Omental fat pad (tissue), 4 donors: ENCODE measurements at places on chromosomes 2 and 18.
A peak's percentile ranks its signal among the peaks of the same experiment; 100 is the strongest.

DNA sequence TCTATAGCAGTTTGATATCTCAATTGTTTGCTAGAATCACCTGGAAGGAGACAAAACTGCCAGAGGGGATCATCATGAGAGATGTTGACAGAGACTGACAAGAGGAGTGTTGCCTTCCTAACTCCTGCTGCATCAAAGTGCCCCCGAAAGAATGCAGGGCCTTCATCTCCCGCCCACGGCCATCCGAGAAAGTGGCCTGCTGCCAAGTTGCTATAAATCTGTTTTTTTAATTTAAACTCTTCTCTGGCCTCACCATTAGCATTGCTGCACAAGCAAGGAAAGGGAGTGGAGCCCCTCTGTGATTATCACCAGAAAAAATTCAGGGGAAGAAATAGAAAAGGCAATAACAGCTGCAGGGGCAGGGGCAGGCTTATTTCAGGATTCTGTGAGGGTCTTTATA is 238.1 kb upstream of the EPHA4 start:
- no peak for DNase-seq

GRCh38 chr2:25602333-25602723 is 71.0 kb downstream of the DTNB start:
- no peak for DNase-seq

DNA sequence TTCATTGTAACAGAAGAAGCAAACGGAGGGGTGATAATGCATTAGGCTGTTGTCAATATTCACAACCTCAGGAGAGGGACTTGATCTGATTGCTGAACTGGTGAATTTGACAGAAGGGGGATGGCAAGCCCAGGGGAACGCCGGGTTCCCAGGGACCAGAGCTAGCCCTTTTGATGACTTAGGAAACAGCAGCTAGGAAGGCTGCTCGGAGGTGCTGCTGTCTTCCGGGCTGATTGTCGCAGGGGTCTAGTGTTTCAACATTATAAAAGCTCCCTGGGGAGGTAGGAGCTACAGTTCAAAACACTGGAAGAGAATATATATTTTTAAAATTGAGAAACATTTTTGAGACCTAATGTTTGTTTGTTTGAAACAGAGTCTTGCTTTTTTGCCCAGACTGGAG is 47.3 kb downstream of the CD8B2 start:
- DNase-seq, result no peak

GRCh38 chr18:77876319-77876865 is 626.7 kb downstream of the GALR1 start:
- no peak for DNase-seq

GRCh38 chr2:161141033-161141432 is 19.2 kb upstream of the TANK start:
- no peak for DNase-seq

GRCh38 chr2:65279756-65280155 is 52.1 kb downstream of the ACTR2 start:
- no peak for DNase-seq

DNA sequence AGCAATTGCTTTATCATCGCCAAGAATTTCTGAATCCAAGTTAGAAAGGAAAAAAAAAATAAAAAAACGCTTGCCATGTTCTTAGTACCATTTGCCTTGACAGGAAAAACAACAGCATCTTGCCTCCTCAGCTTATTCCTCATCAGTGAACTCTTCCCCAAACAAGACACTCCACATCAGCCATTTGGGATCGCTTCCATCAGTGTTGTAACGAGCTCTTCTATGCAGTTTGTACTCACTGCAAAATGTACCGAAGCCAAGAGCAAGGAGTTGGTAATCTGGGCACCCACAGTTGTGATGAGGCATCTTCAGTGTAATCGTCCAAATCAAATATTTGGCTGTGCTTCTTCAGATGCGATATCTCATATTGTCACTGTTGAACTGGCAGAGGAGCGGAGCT is 503.7 kb downstream of the TMEM182 start:
- DNase-seq, result no peak

DNA sequence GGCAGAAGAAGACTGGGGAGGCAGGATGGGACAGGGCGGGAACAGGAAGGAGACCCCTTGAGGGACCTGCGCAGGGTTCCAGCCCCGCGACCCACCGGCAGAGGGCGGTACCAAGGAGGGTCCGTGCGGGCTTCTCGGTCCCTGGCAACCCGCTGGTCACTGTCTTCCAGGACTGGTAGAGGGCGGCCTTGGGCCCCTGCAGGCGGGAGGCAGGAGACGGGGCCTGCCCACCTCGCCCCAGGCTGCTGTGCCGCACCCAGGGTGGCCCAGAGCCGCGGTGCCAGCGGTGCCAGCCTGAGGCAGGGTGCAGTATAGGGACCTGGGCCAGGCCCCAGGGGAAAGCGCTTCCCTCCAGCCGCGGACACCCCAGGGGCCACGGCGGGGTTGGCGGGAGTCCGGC is 34.5 kb downstream of the NEURL3 start:
- DNase-seq, result no peak

GRCh38 chr2:8324164-8324856 is 357.5 kb upstream of the ID2 start:
- no peak for DNase-seq

- no peak for DNase-seq
These were observed at the start of gene TLX2 for GRCh38 chr2:74514368-74515270. Gene TLX2 (plus strand): TSS chr2:74514450. CDS start chr2:74514807, 357 bp downstream.

- no peak for DNase-seq
These were observed 260.2 kb downstream of the NBAS start for GRCh38 chr2:15300624-15301573.

GRCh38 chr18:69250305-69251151 is 150.2 kb upstream of the DOK6 start:
- DNase-seq, result no peak

- DNase-seq, result no peak
These were observed 176.9 kb upstream of the MC4R start for GRCh38 chr18:60549338-60549960.

GRCh38 chr2:191910518-191910917 is 63.6 kb upstream of the CAVIN2 start:
- DNase-seq, result no peak

DNA sequence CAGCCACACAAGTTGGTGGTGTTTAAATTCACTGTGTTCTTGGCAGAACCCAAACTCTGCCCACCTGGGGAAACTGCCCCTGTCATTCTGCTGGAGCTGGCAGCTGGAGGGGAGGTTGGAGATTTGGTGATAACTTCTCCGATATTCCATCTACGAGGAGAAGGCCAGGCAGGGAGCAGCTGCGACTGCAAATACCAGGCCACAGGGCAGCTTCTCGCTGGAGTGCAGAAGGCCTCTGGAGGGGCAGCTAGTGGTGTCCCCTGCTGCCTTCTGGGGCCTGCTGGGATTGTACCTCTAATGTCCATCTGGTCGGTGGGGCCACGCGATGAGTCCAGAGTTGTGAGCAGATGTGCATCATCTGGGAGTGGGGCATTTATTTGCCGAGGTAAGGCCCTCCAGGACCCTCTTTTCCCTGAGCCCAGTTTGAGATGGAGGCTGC is 98.9 kb downstream of the ACKR3 start:
- no peak for DNase-seq

DNA sequence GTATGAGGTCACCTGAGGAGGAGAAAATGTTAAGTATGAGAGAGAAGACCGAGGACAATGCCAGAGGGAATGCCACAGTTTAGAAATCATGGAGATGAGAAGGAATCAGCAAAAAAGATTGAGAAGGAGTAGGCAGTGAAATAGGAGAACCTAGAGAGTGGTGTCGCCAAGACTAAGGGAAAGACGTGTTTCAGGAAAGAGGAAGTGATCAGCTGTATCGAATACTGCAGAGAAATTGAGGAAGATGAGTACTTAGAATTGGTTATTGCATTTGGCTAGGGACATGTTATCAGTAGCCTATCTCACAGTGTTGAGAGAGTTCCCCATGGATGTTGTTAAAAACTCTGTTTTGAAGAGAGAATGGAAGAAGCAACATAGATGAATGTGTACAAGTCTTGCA is 112.3 kb downstream of the GALNT1 start:
- DNase-seq, result no peak

DNA sequence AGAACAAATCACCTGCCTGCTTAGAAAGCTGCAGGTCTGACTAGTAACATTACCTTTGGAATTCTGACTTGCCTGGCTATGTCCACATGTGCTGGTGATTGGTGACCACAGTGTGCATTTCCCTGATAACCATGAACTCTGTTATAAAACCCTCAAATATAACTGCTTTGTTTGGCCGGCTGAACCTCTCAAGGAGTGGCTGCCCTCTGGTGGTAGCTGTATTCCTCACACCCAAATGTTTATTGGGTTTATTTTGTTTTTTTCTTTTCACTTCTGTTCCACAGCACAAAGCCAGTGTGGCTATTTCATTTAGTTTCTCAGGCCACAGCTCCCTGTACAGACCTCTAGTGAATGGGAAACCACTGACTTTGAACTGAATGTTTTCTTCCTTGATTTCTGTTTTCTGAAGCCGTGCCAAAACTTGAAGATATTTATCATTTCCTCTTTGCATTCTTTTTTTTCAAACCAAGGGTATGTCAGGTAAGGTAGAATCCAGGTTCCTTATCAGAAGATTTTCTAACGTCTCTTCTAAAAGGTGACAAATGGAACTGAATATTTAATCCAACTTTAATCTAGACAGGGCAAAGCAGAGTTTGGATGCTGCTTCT is 549.0 kb upstream of the VRK2 start:
- peak; percentile 29 for DNase-seq

DNA sequence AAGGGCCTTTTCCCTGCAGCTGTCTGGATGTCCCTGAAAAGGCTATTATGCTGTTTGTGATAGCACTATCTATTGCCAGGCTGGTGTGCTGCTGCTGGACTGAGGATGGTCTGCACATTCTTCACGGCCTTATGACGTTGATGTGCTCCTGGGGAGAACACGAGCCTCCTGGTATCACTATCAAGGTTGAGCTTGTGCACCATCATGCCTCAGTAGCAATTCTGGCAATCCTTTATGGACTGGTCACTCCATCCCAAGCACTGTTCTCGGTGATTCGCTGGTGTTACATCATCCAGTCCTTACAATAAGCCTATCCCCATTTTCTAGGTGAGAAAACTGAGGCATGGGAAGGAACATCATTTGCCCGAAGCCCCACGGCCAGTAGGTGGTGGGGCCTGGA is 18.2 kb upstream of the CCBE1 start:
- no peak for DNase-seq

GRCh38 chr2:27655155-27655951 is 8.1 kb downstream of the SUPT7L start:
- DNase-seq, result no peak

- DNase-seq, result no peak
These were observed 9.4 kb upstream of the IL1RL1 start for GRCh38 chr2:102301867-102302362.

GRCh38 chr18:22286585-22286984 is 117.2 kb downstream of the GATA6 start:
- DNase-seq, result no peak

- no peak for DNase-seq
These were observed 47.8 kb upstream of the SLC4A10 start for GRCh38 chr2:161576421-161576820.

- no peak for DNase-seq
These were observed 140.9 kb downstream of the CAPN13 start for GRCh38 chr2:30666266-30666874.

- no peak for DNase-seq
These were observed 141.0 kb downstream of the FMNL2 start for GRCh38 chr2:152475982-152476381.

DNA sequence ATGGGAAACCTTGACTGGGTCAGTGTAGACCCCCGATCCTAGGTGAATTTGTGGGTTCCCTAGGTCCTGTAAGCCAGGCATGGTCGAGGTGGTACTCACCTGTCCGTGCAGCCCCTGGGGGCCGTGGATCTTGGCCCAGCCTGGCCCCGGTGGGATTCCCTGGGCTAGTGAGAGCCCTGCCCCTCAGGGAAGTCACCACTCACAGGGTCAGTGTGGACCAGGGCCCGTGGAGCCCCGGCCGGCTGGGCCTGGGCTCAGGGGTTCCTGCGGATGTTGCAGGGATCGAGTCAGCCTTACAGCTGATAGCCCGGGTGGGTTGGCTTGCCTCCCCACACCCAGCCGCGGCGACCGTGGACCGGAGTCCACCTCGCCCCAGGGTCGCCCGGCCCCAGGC is 528 bp downstream of the ATG9A start:
- DNase-seq, result no peak

GRCh38 chr2:120403261-120403660 is 57.3 kb downstream of the INHBB start:
- DNase-seq, result no peak

GRCh38 chr18:58208207-58208932 is 164.3 kb downstream of the NEDD4L start:
- no peak for DNase-seq

GRCh38 chr18:75075429-75075841 is 133.5 kb downstream of the PTGR3 start:
- no peak for DNase-seq

DNA sequence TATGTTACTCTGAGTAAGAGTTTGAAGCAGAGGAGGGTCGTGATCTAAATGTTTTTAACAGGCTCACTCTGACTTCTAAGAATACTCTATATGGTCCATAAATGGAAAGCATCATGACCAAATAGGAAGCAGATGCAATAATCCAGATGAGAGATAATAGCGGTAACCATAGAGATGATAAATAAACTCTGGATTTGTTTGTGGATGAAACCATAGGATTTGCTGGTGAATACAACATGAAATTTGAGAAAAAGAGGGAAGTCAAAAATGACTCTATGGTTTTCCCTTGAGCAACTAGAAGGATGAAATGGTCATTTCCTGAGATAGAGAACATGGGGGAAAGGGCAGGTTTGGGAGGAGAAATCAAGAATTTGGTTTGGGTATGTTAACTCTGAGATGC is 3.9 kb downstream of the HEATR5B start:
- no peak for DNase-seq

GRCh38 chr18:35732162-35732561 is 150.6 kb downstream of the GALNT1 start:
- no peak for DNase-seq

GRCh38 chr2:239910851-239911640 is 114.1 kb downstream of the NDUFA10 start:
- DNase-seq, result no peak

DNA sequence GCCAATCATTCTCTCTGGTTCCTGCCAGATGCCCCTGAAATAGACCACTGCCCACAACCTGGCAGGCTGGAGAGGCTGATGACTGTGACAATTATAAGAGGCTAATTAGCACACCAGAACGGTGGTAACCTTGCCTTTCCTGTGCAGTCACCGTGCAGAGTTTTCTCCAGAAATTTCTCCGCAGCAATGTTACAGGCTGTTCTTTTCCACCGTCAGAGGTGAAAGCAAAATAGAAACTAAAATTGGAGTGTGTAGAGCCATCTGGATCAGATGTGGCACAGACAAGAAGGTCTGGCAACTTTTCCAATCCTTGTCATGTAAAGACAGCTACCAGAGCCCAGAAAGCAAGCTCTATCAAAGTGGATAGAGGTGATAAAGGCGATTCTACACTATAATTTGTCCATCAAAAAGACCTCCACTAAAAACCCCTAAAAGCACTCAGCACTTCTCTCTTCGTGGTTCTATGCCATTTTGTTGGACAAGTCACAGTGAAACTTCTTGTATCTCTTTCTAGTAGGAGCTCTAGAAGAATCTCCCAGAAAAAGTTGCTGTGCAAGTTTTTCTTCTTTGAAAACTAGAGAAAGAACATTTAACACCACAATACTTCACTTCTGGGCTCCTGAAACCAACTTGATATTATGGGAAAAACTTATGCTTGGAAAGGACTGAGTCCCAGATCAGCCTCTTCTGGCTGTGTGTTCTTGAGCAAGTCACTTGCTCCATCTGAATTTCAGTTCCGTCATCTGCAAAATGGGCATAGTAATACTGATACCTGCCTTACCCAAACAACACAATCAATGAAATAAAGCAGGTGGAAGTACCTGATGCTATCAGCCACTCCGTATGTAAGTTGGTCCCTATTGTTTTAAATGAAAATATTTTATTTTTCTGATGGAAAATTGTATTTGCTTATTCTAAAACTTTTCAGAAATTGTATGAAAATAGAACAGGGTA is 295.6 kb upstream of the DLGAP1 start:
- DNase-seq, result no peak
